ENCODE measurements at places on chromosomes 12 and 14.

DNA sequence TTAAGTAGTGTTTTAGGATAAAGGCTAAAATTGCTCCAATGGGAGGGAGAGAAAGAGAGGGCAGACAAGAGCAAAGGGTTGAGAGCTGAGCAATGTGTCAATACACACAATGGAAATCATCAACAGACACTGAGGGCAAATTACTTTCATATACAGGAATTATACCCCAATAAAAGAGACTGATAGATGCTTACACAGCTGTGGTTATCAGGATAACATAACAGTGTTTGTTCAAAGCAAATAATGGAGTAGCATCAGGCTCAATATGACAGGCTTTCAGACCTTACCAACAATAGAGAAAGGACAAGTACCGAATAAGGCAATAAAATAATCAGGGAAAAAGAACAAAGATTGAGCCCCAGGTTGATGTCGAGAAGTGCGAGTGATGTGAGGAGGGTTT, 53.4 kb upstream of the DIO2 start:
- no peak for DNase-seq

DNA sequence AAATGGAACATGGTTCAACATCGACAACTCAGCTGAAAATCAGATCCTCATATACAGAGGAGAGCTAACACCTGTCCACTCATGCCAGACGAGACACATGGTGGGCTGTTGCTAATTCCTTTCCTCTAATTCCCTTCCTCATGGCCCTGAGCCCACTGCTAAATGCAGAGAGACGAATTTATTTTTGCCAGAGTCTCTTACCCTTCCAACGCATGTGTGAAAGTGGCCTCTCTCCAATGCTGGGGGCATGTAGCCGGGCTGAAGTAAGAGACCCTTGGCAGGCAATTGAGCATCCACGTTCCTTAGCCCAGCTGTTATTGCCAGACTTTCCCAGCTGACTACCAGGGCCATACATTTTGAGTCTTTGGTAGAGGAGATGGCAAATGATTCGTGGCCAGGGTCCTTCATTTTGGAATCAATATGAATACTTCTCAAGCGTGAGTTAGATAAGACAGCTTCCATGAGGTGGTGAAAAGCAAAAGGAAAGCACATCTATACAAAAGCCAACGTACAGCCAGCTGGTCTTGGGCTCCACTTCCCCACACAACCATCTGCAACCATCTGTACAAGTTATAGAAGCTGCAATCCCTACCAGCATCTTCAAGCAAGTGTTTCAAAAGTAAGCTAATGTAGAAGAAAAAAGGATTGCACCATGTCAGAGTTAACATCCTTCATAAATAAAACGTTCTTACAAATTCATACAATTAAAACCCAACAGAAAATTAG, 28.6 kb downstream of the CORO1C start:
- no peak for DNase-seq

DNA sequence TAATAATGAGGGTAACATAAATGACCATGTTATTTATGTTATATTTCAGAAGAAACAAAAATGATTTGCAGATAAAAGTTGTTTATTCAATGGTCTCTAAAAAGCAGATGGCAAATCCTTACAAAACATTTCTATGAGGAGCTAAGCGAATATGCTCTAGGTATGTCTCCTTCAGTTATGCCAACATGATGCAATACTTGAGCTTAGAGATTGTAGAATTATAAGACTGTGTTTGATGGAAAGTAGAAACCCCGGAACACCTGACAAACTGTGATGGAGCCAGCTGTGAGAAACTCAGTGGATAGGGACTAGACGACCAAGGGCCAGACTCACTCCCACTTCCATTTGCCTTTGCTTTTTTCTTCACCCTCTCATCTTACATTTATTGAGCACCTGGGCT, 17.8 kb upstream of the NR1H4 start:
- DNase-seq = no peak

GRCh38 chr14:69937367-69938081, 58.3 kb downstream of the SMOC1 start:
- no peak for DNase-seq

DNA sequence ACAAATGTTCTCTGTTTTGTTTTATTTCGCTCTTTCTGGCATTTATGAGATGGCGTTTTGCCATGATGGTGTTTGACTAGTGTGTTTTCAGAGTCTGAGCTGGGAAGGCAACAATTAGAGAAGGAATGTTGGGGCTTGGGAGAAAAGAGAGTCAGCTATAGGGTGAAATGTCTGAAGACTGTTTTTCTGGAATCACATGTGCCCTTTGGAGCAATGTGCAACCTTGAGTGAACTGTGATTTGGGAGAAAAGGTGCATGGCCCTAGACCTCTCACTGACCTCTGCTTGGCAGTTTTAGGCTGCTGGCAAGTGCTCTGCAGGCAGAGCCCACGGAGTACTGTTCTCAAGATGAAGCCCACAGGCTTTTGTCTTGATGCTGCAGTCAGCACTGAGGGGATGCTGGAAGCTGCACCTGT, 379.9 kb upstream of the PDE3A start:
- DNase-seq = no peak

- DNase-seq = peak; percentile 1
These were observed 19.4 kb downstream of the TCTN2 start for GRCh38 chr12:123690191-123690840.

- DNase-seq = no peak
These were observed 5.3 kb upstream of the SERPINA4 start for GRCh38 chr14:94555991-94556390.

GRCh38 chr12:68349921-68350606, 17.9 kb upstream of the MDM1 start:
- DNase-seq = no peak

- no peak for DNase-seq
These were observed 456.2 kb upstream of the MGAT4C start for GRCh38 chr12:86712425-86712843.

DNA sequence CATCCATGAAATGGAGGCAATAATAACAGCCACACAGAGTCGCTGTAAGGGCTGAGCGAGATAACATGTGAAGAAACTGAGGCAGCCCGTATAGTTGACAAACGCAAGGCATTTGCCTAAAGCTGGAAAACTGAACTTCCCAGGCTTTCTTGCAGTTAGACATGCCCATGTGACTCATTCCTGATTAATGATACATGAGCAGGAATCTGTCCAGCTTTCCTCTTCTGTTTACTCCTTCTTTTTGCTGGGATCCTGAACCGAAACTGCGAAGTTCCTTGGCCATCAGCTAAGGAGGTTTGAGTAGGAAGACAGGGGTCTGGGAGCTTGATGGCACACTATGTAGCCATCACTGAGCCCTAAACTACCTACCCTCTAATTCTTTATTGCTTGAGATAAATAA, 52.2 kb downstream of the ST8SIA1 start:
- no peak for DNase-seq

GRCh38 chr14:42192738-42193653, 586.3 kb downstream of the LRFN5 start:
- no peak for DNase-seq

- DNase-seq = no peak
These were observed 781.4 kb upstream of the TMEM132C start for GRCh38 chr12:127485528-127485927.

Data from dorsolateral prefrontal cortex (tissue), 122 donors.